ENCODE measurements at places on chromosomes 16 and 17.

- no peak for DNase-seq
These were observed 20.2 kb upstream of the RBFOX3 start for GRCh38 chr17:79630821-79631639.

DNA sequence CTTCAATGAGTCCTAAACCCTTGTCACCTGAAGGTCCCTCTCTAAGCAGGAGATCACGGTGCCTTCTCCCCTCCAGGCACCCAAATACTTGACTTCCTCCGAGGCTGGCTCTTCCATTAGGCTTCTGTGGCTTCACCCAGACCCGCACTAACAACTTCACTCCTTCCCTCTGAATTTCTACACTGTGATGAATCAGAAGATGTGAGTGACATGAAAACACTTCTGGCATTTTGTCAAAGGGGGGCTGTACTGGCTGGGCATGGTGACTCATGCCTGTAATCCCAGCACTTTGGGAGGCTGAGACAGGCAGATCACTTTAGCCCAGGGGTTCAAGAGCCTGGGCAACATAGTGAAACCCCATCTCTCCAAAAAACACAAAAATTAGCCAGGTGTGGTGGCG is 72.6 kb upstream of the CNEP1R1 start:
- DNase-seq: no peak

DNA sequence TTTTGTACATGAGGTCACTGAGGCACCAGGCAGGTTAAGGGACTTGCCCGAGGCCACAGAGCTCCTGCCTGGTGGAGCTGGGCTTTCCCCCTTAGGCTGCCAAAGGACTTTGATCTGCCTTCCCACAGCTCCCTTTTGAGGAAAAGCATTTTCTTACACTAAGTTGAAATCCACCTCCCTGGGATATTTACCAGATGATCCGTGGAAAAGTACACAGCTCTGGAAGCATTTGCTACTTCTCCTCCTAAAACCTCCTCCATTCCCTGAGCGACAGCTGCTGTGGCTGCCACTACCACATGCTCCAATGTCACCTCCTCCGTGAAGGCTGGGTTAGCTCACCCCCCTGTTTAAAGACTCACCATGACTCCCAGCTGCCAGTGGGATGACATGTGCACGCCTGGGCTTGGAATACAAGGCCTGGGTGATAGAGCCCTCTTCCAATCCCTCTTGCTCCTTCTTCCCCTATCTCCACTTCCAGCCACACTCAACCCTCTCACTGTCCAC is 1.2 kb upstream of the MPRIP start:
- DNase-seq: no peak

DNA sequence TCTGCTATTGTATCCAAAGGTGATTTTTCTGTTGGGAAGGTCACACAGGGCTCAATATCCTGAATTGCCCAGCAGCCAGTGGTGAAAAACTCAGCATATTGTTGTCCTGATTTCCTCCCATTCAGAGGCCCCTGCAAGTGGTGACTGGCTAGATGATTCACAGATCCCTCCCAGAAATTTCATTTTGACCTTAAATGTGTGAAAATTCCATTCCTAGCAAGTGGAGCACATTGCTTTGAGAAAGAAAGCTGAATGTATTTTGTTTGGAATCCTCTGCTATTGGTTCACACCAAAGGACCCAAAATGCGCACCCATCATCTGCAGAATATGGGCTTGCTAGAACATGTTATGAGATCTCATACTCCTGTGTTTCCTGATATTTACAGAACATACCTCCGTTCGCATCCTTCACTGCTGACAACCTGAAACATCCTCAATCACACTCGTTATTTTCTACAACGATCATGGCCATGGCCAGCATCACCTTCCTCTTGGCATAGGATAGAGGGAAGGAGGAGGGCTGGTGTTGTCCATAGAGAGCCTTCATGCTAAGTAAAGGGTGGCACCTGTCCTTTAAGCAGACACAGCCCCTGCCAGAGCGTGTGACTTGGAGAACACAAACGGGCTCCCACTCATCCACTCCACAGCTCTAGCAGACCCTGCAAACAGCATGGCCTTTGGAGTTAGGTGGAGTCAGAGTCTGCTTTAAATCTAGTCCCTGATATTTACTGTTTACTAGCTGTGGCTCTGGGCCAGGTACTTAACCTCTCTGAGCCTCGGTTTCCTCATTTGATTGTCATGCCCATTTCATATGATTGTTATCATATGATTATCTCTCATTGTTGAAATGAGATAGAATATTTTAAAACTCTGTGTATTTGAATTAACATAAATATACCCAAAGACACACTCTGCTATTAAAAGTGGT is 30.4 kb upstream of the NFAT5 start:
- no peak for DNase-seq

- no peak for DNase-seq
These were observed 67.5 kb upstream of the KCTD5 start for GRCh38 chr16:2614761-2615191.

DNA sequence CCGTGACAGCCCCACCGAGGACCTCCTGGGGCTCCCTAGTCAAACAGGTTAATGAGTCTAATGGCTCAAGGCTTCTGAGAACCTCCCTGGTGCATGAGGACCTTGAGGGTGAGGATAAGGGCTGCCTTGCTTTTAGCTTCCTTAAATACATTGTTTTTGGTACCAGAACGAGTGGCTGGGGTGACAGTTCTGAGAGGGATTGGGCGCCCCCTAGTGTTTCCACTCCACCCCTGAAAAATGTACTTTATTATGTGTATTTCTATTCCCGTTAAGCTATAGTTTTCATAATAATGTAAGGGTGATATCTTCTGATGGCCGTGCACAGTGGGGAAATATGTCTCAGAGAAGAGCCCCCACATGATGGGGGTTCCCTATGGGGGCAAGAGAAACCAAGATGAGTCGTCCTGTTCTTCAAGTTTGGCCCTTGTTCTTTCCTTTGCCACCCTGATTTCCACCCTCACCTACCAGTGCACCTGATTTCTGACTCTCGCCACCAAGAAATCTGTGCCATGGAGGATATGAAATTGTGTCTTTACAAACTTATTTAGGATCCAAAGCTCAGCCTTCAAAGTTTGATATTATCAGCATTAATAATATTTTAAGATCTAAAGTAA is 14.5 kb upstream of the VWA3A start:
- DNase-seq: peak; percentile 71

GRCh38 chr16:20867585-20867984 is 32.6 kb downstream of the DCUN1D3 start:
- DNase-seq: no peak

- no peak for DNase-seq
These were observed 6.2 kb downstream of the GGA2 start for GRCh38 chr16:23504076-23504452.
